Fibroblast of mammary gland (primary cell): ENCODE measurements at places on chromosomes 1 and 21.
A peak's percentile ranks its signal among the peaks of the same experiment; 100 is the strongest.

GRCh38 chr1:39779821-39780220, 8.7 kb upstream of the OXCT2 start:
- no peak for DNase-seq

DNA sequence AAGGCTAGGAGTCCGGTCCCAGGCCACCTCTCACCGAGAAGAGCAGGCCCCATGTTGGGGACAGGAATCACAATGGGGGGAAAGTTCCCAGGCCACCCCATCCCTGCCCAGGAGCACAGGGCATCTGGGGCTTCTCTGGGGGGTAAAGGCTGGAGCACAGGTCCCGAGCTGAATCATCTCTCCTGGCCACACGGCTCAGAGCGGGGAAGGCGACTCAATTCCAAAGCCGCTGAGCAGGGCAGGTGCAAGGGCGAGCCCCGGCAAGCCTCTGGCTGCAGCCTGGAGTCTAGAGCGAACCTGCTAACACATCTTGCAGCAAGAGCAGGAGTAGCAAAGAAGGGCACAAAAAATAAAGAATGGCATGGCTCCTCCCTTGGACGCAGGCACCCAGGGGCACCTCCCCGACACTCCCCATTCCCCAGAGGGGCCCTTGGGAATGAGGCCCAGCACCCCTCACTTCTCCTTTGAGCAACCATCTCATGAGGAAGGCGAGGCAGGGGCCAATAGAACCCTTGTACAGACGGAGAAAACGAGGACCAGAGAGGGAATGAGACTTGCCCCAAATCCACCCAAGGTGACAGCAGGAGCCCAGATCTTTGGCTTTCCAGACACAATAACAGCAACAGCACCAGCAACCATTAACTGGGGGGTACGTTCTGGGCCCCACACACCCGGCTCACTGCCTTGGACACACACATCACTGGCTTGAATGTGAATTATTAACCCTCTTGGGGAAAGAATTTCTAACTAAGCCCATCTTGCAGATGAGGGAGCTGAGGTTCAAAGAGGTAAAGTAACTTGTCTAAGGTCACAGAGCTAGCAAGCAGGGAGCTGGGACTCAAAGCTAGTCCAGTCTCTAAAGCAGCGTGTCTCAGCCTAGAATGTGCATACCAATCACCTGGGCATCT, 20.7 kb upstream of the ALDH4A1 start:
- no peak for DNase-seq

- no peak for DNase-seq
Observed at GRCh38 chr1:88984569-88984968, 7.9 kb downstream of the KYAT3 start.

DNA sequence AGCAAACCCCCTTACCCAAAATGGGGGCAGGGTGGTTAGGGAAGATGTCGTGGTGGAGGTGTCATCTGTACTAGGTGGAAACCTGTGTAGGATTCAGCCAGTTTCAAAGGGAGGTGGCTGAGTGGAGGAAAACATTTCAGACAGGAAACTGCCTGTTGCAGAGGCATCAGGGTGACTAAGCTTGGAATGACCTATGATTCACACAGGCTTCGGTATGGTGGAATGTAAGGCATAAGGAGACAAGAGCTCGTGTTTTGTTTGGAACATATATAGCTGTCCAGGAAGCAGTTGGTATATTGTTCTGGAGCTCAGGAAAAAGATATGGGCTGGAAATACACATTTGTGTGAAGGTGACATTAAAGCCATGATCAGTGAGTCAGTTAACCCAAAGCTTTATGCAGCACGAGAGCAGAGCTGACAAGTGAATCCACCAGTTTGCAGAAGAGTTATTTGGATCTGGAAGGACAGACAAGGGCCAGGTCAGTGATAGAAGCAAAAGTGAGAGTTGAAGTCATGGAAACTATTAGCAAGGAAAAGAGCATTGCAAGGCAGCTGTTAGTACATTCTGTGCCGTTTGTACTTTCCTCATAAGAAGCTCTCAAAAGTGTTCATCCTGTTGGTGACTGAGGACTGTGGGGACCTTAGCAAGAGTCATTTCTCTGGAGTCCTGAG, 12.2 kb downstream of the UTP25 start:
- peak; percentile 95 for DNase-seq

GRCh38 chr1:20376880-20377494, 86.3 kb downstream of the VWA5B1 start:
- DNase-seq = peak; percentile 52

- no peak for DNase-seq
Observed at GRCh38 chr21:36695671-36696389, 3.1 kb upstream of the SIM2 start.

GRCh38 chr21:41765420-41765821, 1.4 kb downstream of the RIPK4 start:
- no peak for DNase-seq

DNA sequence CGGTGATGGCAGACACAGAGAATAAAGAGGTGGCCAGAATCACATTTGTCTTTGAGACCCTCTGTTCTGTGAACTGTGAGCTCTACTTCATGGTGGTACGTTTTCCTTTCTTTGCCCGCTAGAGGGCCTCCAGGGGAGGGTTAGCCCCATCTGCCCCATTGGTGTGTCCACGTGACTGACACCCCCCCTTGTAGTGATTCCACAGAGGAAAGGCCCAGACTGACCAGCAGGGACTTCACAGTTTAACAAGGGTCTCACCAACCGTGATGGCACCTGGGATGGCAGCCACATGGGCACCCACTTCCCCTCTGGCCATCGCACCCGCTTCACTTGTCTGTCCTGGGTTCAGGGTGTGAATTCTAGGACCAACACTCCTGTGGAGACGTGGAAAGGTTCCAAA, 22.3 kb upstream of the SARS1 start:
- no peak for DNase-seq

- DNase-seq = peak; percentile 30
Observed at GRCh38 chr1:172339842-172340241, 80.6 kb upstream of the C1orf105 start.

DNA sequence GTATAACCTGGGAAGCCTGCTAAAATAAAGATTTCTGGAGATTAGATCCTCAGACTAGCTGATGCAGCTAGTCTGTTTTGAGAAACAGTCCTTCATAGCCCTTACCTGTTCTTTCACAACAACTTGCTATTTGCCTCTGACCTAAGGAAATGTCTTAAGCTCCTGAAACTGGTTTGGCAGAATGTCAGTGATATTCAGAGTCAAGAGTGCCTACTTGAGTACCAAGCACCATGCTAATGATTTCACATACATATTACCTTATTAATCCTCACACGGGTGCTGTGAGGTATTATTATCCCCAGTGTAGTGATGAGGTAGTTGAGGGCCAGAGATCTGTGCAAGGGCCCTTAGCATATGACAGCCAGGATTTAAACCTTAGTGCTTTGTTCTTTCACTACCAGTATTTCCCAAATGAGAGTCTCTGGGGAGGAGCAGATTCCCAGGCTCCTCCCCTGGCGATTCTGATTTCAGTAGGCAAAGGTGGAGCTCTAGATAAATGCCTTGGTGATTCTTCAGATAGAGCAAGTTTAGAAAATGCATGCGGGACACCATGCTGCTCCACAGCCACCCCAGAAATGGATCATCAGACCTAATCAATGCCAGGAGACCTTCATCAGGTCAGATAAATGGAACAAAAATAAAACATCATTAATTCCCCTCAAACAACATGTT, 47.4 kb upstream of the WNT2B start:
- peak; percentile 19 for DNase-seq

- no peak for DNase-seq
Observed at GRCh38 chr1:101317590-101317989, 80.8 kb downstream of the S1PR1 start.

GRCh38 chr1:77360256-77360655, 78.4 kb downstream of the AK5 start:
- no peak for DNase-seq

DNA sequence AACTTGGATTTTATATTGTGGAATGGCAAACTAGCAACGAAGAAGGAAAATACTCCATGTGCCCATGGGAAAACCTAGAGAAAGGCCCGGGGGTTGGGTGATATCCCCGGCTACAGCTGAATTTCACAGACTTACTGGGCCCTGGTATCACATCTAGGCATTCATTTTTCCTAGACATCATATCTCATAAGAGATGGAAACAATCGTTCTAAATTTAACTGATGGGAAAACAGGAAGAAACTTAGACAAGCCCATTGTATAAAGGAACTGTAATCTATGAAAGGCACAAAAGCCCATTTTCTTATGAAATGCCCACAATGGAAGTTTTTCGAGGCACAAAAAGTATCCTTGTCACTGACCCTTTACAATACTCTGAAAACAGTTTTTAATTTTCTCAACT, 407.9 kb upstream of the LYPLAL1 start:
- no peak for DNase-seq

- no peak for DNase-seq
Observed at GRCh38 chr1:212021563-212021962, 13.8 kb downstream of the INTS7 start.

GRCh38 chr1:175889848-175890247, 146.5 kb upstream of the TNR start:
- DNase-seq = no peak

DNA sequence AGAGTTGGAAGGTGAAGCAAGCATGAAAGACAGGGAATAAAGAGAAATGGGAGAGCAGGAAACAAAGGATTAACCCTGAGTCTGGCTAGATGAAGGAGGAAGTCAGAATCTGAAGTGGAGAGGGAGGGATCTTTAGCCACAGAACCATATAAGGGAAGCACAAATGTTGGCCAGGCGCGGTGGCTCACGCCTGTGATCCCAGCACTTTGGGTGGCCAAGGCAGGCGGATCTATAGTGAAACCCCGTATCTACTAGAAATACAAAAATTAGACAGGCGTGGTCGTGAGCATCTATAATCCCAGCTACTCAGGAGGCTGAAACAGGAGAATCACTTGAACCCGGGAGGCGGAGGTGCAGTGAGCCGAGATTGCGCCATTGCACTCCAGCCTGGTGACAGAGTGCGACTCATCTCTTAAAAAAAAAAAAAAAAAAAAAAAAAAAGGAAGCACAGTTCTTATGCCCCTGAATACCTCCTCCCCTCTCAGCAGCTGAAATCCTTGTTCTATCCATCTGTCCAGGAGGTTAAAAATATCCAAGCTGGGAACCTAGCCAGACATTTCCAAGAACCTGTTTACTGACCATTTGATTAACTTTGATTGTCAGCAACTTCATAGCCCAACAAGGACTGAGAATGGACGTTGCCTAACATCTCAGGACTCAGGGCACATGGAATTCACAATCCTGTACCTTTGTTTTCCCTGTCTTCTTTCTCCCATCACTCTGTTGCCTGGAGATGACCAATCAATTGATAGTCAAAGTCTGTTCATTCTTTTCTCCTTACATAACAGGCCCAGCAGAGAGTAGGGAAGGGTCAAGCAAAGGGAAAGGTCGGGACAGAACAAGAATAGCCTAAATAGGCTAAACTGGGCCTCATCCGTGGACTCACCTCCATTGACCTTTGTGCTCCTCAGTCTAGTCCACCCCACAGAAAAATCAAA, 10.6 kb downstream of the TXNIP start:
- peak; percentile 71 for DNase-seq

DNA sequence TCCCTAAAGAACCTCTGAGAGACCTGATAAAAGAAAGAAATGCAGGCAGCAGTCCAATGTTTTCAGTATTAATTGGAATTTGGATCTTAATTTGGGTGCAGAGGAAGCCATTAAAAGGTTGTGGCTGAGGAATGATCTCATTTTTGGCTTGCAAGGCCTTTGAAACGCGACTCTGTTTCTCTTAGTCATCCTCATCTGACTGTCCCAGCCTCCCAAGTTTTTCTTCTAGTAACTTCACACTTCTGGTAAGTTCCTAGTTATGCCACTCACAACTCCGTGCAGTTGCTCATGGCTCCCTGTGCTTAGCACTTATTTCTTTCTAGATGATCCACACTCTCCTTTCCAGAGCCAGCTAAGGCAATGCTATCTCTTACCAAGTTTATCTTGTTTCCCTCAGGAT, 147.4 kb upstream of the USP24 start:
- DNase-seq = peak; percentile 87

GRCh38 chr1:215056584-215056983, 26.0 kb upstream of the KCNK2 start:
- peak; percentile 79 for DNase-seq

DNA sequence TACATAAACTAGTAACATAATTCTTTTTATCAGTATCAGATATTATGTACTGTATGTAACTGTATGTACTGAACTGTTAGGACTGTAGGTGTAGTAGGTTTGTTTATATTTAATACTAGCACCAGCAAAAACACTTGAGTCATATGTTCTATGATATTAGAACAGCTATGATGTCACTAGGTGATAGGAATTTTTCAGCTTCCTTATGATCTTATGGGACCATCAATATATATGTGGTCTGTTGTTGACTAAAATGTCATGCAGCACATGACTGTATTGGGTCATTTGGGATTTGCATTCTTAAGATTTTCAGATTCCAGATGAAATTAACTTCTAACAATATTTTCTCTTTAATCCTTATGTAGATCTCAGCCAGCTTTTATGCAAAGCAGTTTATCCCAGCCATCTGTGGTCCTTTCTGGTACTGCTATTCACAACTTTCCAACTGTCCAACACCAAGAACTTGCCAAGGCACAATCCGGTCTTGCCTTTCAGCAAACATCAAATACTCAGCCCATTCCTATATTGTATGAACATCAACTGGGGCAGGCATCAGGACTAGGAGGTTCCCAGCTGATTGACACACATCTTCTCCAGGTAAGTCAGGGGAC, 38.3 kb upstream of the MYOCOS start:
- DNase-seq = peak; percentile 40

DNA sequence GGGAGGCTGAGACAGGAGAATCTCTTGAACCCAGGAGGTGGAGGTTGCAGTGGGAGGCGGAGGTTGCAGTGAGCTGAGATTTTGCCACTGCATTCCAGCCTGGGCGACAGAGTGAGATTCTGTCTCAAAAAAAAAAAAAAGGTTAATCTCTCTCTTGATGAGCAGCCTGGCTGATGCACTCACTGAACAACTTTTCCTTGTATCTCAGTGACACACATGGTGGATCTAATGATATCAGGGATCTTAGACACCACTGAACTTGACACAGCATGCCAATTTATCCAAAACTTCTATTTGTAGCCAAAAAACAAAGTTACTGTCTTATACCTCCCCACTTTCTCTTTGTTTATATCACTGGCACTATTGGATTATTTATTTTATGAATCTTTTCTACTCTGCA, 16.2 kb downstream of the RHBDL2 start:
- DNase-seq = no peak

DNA sequence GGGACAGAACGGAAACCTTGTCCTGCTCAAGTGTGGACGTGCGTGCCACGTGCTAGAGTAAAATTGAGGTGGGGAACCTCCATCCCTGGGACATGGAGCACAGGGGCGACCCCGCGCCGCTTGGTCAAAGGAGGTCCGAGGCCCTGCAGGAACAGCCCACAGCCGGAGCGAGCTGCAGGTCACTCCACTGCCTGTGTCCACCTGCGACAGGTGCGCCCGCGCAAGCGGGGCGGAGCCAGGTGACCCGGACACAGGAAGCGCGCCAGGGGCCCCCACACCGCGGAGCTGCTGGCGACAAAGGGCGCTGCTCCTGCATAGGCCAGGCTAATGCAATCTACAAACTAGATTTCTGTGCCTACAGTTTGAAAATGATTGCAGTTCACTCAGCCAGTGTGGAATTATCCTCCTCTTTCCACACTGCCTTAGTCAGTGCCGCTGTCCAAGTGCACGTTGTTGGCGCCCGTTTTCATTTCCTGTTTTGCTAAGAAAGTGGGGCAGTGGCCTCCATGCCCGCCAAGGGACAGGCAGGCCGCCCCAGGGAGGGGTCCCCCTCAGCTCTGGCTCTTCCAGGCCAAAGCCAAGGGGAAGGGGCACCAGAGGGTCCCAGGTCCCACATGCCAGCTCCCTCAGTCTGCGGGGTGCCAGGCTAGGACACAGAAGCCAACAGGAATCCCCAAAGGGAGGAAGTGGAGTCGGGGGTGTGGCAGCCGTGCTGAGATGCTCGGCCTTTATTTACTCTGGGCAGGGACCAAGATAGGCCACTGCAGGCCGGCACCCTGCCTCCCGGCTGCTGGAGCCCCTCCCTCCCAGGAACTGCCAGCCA, 4.3 kb upstream of the NADK start:
- DNase-seq = peak; percentile 72
